ENCODE measurements at places on chromosomes 3 and 15.

DNA sequence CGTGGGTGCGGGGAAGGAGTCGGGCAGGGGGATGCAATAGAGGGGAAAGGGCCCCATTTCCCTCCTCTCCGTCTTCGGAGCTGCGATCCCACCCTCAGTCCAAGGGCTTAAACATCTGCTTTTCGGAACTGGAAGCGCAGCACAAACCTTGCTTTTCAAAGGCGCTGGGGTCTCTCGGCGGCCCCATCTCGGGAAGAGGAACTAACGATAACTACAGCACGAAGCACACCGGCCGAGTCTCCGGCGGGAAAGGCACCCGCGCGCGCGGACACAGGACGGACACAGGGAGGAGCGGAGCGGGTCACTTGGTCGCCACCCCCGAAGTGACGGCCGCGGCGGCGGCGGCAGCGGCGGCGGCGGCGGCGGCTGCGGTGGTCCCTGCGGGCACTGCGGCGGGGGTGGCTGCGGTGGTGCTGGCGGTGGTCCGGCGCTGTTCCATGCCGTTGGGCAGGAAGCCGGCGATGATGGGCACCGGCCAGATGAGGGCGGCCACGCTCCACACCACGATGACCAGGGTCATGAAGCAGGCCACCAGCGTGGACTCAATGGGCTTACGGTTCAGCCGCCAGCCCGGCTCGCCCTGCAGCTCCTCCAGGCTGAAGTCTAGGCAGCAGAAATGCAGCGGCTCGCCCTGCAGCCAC is 1.1 kb downstream of the TMEM158 start:
- peak; percentile 30 for DNase-seq

DNA sequence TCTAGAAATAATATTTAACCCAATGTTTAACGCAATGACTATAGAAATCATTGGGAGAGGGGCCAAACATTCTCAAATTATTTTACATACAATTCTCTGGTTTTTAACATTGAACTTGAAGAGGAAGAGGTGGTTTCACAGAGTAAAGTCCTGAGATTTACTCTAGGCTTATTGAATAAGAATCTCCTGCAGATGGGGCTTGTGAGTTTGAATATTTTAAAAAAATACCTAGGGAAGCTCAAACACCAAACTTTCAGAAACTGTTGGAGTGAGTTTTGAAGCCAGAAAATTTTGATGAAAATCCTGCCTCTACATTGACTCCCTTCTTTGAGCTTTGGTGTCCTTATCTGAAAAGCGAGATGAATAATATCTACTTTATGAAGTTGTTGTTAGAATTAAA is 906.6 kb downstream of the TUSC7 start:
- no peak for DNase-seq

DNA sequence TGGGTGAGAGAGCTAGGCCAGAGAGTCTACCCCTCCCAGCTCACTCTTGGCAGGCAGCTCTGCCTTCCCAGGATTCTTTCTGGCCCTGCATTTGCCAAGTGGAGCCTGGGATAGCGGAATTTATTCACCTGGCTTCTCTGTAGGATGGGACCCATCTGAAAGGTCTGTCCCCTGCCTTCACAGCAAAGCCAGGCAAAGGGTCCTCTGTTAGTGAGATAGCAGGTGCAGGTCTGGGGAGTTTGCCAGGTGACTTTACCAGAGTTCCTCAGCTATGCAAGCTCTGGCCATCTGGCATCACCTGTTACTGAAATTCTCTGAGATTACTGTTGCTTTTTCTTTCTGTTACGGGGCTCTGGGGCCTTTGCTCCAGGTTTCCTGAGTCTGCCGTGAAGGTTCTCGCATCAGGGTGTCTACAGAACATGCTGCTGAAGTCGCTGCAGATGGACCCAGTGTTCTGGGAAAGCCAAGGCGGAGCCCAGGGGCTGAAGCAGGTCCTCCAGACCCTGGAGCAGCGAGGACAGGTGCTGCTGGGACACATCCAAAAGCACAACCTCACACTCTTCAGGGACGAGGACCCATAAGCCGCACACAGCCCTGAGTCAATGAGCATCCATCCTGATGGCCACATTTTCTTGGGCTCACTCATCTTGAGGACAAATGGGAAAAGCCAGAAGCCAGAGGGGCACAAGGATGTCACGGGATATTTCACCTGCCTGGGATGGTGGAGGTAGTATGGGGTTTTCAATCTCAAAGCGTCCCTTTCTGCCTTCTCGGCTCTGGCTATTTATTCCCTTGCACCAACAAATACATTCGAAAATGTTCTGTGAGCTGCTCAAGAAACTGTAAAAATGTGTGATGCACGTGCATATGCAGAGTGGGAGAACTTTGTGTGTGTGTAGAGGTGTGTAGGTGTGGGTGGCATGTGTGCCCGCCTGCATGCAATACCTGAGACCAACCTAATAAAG is 49.8 kb downstream of the POMGNT2 start:
- DNase-seq, result no peak

GRCh38 chr15:77421370-77421700 is 647 bp downstream of the HMG20A start:
- DNase-seq, result no peak
